ENCODE measurements at places on chromosomes 2 and 18.

GRCh38 chr18:10059610-10060468 lies 146.0 kb downstream of the VAPA start:
- no peak for DNase-seq

GRCh38 chr2:207253666-207254345 lies 88.1 kb upstream of the KLF7 start:
- DNase-seq: no peak

- DNase-seq: no peak
These were observed 3.4 kb downstream of the C2orf69 start for GRCh38 chr2:199914372-199914958.

DNA sequence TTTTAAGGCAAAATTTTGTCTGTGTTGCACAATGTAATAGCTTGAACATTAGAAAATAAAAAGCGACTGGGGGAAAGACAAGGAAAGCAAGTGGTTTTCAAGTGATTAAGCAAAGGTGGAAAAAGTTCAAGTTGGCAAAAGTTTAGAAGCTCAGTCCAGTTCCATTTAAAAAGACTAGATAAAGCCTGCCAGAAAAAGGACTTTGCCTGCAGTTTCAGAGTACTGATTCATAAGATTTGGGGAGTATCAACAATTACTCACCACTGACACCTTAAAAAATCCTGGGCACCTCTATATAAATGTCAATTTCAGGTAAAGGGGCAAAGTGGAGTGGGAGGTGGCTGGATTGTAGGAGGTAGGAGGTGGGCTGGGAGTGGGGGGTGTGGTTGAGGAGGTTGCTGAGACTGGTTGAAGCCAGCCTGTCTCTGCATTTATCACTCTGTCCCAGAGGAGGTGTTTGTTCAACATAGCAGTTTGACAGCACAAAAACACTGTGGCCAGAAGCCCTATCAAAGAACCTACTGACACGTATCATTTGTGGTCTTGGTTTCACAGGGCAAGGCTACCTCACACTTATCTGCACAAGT lies 14.6 kb downstream of the ZEB2 start:
- DNase-seq: no peak

GRCh38 chr18:56302156-56302555 lies 336.2 kb downstream of the TXNL1 start:
- DNase-seq: no peak

GRCh38 chr2:158600155-158600802 lies 143.5 kb downstream of the PKP4 start:
- DNase-seq: no peak

Measured in NCI-H2081 treated with DMSO at 0.1 percent for 48 hours (cell line).